ENCODE measurements at places on chromosomes 5 and 9.

DNA sequence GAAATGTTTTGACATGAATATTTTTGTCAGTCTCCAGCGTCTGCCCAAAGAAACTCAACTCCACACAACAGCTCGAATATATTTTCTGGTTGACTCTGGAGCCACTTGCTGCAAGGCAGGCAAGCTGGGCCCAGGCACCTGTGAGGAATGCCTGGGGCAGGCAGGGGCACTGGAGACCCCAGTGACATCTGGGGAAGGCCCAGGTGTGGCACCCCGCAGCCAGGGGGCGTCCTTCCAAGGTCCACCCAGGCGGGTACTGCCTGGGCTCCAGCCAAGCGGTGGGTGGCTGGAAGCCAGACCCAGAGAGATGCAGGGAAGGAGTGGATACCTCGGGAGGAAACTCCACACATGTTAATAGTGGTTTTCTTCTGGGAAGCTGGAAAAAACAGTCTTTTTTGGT lies 125.9 kb downstream of the PHF2 start:
- DNase-seq = no peak

DNA sequence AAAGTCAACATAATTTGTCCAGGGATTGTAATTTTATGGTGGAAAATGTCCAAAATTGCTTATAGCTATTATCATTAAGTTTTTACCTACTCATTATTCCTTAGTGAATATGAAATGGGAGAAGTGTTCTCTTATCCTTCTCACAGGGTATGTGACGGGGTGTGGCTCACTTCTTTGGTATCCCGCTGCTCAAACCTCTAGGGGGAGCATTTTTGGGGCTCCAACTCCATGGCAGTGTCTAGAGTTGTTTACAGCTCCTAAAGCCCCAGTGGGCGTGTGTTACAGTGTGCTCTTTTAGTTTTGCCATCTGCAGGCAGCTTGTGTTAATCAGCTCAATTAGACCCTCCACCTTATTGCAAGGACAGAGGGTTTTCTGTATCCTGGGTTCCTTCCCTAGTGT lies 89.4 kb downstream of the CDKN2A start:
- no peak for DNase-seq

DNA sequence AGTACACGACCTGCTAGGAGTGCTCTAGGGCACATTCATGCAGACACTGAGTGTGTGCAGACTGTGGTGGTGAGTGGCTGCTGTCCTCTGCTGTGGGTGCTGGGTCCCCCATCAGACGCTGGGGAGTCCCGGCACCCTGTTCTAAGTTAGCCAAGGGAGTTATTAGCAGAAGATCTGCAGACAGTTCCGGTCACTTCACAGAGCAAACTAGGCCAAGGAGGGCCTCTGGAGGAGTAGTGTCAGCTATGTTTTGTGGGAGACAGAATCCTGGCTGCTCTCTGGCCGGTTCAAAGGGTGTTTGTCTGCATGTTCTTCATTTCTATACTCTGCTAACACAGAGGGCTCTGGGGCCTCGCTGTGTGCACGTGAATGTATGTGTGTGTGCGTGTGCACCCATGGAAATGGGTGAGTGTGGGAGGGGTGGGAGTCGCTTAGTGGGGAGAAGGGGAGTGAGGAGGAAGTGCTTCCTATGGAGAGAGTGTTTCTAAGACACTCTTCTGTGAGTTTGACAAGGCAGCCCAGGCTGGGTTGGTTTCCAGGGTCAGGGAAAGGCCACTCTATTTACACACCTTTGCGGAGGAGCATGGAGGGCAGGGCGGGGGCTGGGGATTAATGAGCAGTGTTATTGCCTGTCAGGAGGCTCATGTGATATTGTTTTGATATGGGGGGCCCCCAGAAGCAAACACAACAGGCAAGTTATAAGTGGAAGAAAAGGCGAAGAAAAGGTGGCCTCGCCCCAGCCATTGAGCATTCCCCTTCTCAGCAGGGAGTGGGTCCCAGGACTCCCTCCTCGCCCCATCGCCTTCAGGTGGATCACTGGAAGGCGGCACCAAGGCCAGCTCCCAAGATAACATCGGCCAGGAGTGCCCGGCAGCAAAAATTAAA lies 68.9 kb downstream of the MACROH2A1 start:
- no peak for DNase-seq

DNA sequence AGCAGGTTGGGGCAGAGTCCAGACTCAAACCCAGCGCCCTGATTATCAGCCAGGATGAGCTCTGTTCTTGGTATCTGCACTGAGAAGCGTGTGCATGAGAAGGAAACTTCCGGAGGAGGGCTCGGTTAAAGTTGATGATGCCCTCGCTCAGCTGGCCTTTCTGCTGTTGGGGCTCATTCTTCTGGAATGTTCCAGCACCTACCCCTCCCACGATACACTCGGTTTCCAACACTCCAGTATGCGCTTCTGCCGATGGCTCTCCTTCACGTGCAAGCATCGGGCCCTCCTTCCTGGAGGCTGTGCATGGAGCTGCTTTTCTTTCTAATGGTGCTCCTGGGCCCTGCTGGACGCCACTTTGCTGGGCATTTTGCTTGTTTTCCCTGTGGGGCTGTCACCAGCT lies 134.0 kb downstream of the RXRA start:
- no peak for DNase-seq

DNA sequence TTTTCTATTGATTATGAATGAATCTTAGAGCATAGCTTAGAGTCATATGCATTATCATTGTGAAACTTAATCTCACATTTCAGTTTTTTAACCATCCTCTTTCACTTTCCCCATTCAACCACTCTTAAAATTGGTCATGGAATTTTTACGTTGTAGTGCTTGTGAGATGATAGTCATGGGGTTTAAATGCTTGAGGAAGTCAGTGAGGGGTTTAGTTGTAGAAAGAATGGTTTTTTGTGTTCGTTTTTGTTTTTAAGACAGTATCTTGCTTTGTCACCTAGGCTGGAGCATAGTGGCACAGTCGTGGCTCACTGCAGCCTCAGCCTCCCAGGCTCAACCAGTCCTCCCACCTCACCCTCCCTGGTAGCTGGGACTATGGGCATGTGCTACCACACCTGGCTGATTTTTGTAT lies 19.6 kb downstream of the UGCG start:
- DNase-seq = no peak

- no peak for DNase-seq
Observed at GRCh38 chr5:3590161-3590966, 5.3 kb upstream of the IRX1 start.

GRCh38 chr5:54063817-54064216 lies 246.6 kb downstream of the ARL15 start:
- peak; percentile 92 for DNase-seq

GRCh38 chr9:79447308-79447605 lies 124.5 kb upstream of the TLE4 start:
- DNase-seq = no peak

DNA sequence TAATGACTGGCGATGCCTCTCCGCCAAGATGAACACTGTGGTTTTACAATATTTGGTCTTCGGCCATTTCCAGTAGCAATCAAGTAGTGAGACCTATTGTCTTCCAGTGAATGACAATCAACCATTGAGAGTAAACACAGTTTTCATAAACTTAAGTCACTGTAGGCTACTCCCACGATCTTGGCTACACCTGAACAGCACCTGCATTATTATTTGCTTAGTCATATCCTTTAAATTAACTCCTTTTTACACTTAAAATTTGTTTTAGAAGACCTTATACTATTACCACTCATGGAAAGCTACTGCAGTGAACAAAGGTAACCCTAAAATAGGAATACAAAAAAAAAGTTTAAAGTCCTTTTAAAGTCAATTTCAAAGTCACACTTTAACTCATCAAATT lies 58.2 kb downstream of the ZNF354C start:
- DNase-seq = no peak
